Fibroblast of villous mesenchyme (primary cell): ENCODE measurements at places on chromosomes 5 and 9. TPM values are rescaled to one million over a fixed set of nuclear protein-coding genes. Genes with fewer than 3 reads are reported as not detected.

DNA sequence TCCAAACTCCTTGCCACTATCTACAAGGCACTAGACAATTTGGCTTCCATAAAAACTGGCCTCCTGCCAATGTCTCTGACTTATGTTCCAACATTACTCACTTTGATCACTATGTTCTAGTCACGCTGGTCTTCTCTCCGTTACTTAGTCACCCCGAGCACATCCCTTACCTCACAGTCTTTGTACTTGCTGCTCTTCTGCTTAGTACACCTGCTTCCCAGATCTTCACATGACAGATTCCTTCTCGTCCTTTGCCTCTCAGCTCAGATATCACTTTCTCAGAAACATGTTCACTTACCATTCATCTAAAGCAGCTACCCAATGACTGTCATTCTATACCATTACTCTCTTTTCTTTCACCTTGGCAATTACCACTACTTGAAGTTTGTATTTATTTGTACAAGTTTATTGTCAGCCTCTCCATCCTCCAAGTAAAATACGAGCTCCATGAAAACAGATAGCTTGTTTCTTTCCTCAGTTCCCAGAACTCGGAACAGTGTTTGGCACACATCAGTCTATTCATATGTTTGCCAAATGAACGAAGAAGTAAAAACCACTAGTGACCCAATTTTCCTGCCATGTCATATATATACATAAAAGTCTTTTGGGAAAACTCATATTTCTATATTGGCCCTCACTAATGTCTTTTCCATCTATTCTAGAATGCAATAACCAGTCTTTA is 5.9 kb upstream of the SLC22A5 start:
- DNase-seq = peak; percentile 83

DNA sequence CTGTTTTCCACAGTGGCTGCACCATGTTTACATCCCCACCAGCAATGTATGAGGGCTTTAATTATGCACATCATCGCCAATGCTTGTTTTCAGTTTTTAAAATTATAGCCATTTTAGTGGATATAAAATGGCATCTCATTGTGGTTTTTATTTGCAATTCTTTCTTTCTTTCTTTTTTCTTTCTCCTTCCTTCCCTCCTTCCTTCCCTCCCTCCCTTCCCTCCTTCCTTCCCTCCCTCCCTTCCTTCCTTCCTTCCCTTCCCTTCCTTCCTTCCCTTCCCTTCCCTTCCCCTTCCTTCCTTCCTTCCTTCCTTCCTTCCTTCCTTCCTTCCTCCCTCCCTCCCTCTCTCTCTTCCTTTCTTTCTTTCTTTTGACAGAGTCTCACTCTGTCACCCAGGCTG is 6.6 kb downstream of the COL15A1 start:
- no peak for DNase-seq

DNA sequence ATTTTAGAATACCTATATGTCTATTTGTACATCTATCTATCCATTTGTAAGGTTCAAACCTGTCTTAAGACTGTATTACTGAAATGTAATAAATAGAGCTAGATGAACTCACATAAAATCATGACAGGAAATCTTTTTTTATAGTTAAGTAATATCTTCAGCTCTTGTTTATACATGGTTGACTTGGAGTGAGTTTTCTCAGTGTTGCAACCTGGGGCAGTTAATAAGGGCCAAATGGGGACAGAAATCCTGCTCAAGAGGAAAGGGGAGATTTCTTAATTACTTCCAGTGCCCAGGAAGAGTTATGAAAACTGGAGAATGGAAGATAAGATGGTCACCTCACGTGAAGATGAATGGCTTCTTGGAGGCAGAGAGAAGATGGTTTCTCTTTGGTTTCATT is 265.1 kb upstream of the FBXL7 start:
- peak; percentile 42 for DNase-seq

The SLCO6A1 gene
- under 0.01 and 0.32 TPM in 2 replicates for total RNA-seq
